Stimulated activated CD4-positive, alpha-beta T cell treated with anti-CD3 and anti-CD28 coated beads, TNF-alpha, amount 100 ng/mL, for 4 hours (primary cell): ENCODE measurements at places on chromosomes 7 and 10.

- no peak for DNase-seq
Measured at GRCh38 chr7:140621401-140622021, 19.1 kb downstream of the DENND2A start.

GRCh38 chr7:84251277-84251781, 56.7 kb upstream of the SEMA3A start:
- no peak for DNase-seq

GRCh38 chr10:126057494-126057893, 161.1 kb downstream of the FANK1 start:
- DNase-seq = no peak

- no peak for DNase-seq
Measured at GRCh38 chr10:71493741-71494140, 97.0 kb downstream of the CDH23 start.

DNA sequence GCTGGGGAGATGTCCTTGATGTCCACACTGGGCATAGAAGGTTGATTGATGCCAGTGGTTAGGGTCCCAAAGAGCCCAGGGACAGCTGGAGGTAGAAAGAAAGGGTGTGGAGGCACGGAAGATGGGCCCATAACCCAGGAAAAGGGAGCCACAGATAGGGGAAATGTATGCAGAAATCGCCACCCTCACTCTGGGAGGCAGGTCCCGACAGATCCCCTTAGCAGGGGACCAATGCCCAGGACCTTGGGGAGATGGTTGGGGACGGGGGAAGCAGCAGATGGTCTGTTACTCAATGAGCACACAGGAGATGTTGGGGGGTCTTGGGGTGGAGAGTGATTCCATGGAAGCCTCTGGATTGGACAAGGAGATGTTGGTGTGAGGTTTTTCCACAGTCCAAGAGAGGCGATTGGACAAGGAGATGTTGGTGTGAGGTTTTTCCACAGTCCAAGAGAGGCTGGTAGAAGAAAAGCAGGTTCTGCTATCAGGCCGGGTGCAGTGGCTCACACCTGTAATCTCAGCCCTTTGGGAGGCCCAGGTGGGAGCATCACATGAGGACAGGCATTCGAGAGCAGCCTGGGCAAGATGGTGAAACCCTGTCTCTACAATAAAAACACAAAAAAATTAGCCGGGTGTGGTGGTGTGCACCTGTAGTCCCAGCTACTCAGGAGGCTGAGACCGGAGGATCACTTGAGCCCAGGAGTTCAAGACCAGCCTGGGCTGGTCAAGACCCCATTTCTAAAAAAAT, 7.0 kb upstream of the PPP1R35 start:
- DNase-seq = no peak

- no peak for DNase-seq
Measured at GRCh38 chr7:131844369-131844768, 287.9 kb upstream of the PODXL start.

GRCh38 chr10:32995066-32995622, 37.1 kb upstream of the ITGB1 start:
- DNase-seq = no peak

DNA sequence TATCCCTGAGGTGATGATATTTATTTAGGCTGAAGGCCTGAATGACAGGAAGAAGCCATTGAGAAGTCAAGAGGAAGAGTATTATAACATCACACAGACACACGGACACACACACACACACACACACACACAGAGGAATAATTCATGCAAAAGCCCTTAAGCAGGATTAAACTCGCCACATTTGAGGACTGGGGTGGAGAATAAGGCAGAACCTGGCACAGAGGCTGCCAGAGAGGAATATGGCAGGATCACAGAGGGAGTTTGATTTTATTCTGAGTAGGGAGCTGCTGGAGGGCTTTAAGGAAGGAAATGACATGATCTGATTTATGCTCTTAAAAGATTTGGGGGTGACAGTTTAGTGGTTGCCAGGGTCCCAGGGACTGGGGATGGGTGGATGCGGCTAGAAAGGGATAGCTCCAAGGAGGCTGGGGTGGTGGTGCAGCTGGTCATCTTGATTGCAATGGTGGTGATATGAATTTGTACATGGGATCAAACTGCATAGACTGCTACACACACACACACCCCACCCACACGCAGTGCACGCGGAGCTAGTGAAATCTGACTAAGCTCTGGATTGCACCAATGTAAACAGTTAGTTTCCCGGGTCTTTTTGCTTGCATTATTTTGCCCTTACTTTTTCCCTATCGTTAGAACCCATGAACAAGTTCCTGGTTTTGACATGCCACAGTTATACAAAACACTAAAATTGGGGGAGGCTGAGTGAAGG, 11.2 kb downstream of the SMURF1 start:
- no peak for DNase-seq

DNA sequence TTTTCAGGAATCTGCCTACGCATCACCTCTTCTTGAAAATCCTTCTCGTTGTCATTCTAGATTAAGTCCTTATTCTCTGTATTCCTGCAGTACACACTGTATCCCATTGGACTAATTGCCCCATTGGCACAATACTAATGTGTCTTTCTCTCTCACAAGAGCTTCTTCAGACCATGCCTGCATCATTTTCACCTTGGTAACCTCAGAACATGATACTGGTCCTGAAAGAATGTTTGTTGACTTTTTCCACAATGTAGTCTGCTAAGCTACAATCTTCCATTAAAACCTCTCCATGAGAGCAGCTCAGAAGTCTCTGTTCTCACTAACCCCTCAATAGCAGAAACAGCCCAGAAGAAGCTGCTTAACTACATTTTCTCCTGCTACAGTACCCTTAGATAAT, 270.7 kb downstream of the PCDH15 start:
- no peak for DNase-seq

DNA sequence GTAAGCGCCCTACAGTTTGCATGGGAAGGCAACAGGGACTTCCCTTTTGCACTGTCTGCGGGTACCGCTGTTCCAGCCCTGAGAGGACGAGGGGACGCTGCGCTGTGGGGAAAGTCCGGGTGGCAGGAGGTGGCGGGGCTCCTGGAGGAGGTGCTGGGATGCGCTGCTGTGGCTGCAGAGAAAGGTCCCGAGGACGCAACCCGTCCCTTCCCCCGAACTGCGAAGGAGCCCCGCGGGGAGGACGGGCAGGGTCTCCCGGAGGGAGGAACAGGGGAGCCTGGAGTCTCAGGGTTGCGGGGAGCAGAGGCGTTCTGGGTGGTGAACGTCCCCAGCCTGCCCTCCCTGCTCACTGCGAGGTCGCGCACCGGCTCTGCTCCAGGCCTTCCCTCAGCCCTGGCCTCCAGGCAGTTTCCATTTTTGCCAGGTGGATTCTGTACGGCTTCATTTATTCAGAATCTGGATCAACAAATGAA, 91.6 kb downstream of the CXCL12 start:
- no peak for DNase-seq

DNA sequence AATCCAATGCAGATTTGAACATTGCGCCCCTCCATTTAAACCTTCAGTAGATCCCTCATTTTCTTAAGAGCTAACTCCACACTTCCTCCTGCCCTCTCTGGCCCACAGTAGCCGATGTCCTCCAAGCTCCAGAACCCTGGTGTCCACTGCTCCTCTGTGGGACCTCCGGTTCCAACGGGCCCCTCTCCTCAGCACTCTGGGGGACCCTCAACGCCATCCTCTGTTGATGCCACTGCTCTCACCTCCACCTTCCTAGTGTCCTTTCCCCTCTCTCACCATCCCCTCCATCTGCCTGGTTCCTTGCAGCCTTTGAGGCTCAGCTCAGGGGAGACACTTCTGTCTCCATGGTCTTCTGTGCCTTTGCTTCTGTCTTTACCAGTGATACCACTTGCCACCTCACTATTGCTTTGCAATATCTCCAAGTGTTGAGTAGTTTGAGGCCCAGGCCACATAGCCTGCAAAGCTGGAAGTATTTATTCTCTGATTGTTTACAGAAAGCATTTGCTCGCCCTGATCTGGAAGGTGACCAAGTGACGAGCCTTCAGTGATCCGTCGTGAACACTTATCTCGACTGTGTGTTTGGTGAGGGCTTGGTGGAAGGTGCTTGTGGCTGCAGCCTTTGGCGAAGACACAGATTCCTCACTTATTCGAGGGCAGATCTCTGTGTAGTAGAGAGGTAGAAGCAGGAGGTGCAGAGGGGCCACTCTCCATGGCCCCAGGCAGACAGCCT, 104.8 kb upstream of the SHH start:
- DNase-seq = no peak

GRCh38 chr10:114507449-114507848, 103.1 kb upstream of the AFAP1L2 start:
- DNase-seq = no peak

DNA sequence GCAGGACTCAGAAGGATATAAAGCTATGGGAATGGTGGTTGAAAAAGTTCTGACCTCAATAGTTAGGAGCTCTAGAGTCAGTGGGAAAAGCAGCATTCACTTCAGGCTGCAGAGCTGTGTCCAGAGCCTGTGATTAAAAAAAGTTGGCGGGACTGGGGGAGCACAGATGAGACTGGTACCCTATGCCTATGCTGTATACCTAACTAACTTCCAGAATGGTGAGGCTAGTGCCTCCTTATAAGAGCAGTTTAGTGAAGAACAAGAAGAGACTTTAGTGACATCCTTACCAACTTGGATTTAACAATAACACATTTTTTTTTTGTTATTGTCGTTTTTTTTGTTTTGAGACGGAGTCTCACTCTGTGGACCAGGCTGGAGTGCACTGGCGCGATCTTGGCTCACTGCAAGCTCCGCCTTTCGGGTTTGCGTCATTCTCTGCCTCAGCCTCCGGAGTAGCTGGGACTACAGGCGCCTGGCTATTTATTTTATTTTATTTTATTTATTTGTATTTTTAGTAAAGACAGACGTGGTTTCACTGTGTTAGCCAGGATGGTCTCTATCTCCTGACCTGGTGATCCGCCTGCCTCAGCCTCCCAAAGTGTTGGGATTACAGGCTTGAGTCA, 6.6 kb upstream of the ZNF282 start:
- no peak for DNase-seq

- no peak for DNase-seq
Measured at GRCh38 chr7:73770002-73770859, at the start of gene CLDN3. TSS of gene CLDN3 (minus strand) at chr7:73770270. CDS start at chr7:73770049, 221 bp downstream.

- DNase-seq = no peak
Measured at GRCh38 chr7:2621061-2621828, 10.5 kb upstream of the TTYH3 start.

GRCh38 chr7:132528695-132529094, 47.6 kb downstream of the PLXNA4 start:
- DNase-seq = no peak

DNA sequence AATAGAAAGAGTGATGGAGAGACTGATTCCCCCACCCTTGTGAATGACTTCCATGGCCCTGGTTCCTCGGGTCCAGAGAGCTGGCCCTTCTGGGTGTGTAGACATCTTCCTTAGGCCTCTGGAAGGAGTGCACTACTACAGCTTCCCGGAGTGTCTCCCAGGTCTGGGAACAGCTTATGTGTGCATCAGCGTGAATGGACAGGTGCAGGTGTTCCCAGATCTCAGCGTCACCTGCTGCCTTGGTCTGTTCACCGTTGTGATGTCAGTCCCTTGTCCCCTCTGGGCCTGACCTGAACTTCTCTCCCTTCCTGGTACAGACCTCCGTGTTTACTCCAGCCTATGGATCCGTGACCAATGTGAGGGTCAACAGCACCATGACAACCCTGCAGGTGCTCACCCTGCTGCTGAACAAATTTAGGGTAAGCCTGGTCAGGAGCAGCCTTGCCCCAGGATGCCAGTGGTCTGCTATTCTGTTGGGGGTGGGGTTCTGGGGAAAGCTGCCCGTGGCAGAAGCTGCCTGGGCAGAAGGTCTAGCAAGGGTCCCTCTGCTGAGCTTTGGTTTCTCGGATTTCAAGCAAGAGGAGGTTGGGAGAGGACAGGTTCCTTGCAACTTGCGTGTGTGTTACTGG, 10.5 kb upstream of the DEPP1 start:
- no peak for DNase-seq

- DNase-seq = no peak
Measured at GRCh38 chr7:13241416-13241815, 554.0 kb downstream of the ARL4A start.

- no peak for DNase-seq
Measured at GRCh38 chr7:6035686-6036085, 4.5 kb downstream of the ANKRD61 start.

GRCh38 chr10:59175538-59176240, 754 bp upstream of the PHYHIPL start:
- no peak for DNase-seq

DNA sequence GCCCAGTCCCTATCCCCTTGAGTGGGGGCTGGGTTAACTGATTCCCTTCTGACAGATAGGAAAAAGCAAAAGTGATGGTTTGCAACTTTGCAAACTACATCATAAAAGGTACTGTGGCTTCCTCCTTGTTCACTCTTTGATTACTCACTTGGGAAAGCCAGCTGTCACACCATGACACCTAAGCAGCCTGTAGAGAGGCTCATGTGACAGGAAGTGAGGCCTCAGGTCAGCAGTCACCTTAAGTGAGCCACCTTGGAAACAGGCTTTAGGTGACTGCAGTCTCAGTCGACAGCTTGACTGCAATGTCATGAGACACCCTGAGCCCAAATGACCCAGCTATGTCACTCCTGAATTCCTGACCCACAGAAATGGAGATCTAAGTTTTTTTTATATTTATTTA, 4.3 kb upstream of the CHCHD2 start:
- no peak for DNase-seq

DNA sequence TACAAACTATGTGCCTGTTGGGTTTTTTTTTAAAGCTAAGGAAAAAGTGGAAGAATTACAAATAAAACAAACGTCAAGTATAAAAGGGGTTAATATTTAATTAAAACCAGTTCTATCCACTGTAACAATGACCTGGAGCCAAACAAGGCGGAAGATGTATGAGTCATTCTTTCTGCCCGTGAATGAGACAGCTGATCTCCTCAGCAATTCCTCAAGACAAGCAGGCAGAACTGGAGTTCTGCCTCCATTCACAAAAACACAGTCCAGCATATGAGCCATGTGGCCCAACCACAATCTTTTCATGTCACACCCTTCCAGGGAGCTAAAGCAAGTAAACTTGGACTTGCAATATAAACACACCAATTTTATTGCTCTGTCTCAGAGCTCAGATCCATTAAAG, 8.4 kb downstream of the ETV1 start:
- no peak for DNase-seq

- no peak for DNase-seq
Measured at GRCh38 chr10:3829156-3830050, 44.4 kb upstream of the KLF6 start.
